Glutamatergic neuron (in vitro differentiated cells): ENCODE measurements at places on chromosomes 5 and 9. TPM values are rescaled to one million over a fixed set of nuclear protein-coding genes. Genes with fewer than 3 reads are reported as not detected.

The CEP72 gene
- 43.9 TPM for total RNA-seq

The TMC1 gene
- total RNA-seq: not detected

The C1QTNF2 gene
- 1.0 TPM for total RNA-seq

GRCh38 chr5:40507095-40507494, 172.6 kb upstream of the PTGER4 start:
- no peaks in the 10 kb centered on the region for H3K4me1 ChIP-seq
- no peak overlapping the region for H3K27ac ChIP-seq
- no peak for DNase-seq
- no peak overlapping the region for H3K4me3 ChIP-seq
- no peaks in the 10 kb centered on the region for H3K36me3 ChIP-seq
- peaks cover 2% of the 10 kb centered on the region for H3K27me3 ChIP-seq

GRCh38 chr9:87909310-87910041, 8.3 kb upstream of the SPATA31C1 start:
- H3K4me3 ChIP-seq: no peak overlapping the region
- H3K36me3 ChIP-seq: peaks cover 5% of the 10 kb centered on the region
- H3K27me3 ChIP-seq: peaks cover 4% of the 10 kb centered on the region
- H3K27ac ChIP-seq: no peak overlapping the region
- DNase-seq: no peak
- no peaks in the 10 kb centered on the region for H3K4me1 ChIP-seq
